GM06990 (cell line): ENCODE measurements at places on chromosomes 5 and 9.

- no peak for DNase-seq
Measured at GRCh38 chr9:93096811-93097382, 880 bp downstream of the CARD19 start.

DNA sequence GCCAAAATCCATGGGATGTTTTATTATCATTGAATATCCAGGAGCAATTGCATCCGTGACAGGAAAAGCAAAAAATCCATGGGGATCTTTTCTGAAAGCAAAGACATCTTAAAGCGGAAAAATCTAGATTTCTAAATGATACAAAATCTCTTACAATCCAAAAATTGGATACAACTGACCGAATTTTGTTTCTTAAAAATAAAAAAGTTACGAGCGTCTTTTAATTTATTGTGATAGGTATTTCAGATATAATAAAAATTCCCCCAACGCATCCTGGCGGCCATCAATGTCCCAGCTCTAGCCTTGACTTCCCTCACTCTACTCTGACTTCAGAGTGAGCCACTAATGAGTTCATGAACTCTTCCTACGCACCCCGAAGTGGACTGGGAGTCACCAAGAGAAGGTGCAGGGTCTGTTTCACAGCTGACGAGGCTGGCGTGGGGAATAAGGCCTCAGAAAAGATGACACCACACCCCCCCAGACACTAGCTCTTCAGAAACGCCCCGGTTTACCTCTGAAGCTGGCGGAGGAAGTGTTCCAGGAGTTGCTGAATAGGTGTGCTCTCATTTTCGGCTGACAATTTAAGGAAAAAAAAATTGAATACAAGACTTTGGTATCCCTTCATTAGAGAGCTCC lies 3.4 kb downstream of the BRD9 start:
- DNase-seq: no peak

- no peak for DNase-seq
Measured at GRCh38 chr5:6328173-6328572, 50.2 kb downstream of the MED10 start.

- DNase-seq: peak; percentile 98
Measured at GRCh38 chr5:77775790-77776553, at the start of gene TBCA. Gene TBCA, minus strand, starts transcription at chr5:77776339. Its CDS starts 82 bp downstream, at chr5:77776257.

DNA sequence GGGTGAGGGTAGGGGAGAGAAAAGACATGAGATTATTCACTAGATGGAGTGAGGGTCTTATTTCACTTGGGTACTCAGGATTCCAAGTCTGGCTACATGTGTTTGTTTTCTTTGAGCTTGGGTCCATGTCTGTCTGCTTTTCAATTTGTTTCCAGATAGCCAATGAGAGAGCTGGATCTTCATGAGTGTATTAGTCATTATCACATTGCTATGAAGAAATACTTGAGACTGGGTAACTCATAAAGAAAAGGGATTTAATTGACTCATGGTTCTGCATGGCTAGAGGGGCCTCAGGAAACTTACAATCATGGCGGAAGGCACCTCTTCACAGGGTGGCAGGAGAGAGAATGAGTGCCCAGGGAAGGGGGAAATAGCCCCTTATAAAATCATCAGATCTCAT lies 196.8 kb upstream of the TRIM32 start:
- no peak for DNase-seq

DNA sequence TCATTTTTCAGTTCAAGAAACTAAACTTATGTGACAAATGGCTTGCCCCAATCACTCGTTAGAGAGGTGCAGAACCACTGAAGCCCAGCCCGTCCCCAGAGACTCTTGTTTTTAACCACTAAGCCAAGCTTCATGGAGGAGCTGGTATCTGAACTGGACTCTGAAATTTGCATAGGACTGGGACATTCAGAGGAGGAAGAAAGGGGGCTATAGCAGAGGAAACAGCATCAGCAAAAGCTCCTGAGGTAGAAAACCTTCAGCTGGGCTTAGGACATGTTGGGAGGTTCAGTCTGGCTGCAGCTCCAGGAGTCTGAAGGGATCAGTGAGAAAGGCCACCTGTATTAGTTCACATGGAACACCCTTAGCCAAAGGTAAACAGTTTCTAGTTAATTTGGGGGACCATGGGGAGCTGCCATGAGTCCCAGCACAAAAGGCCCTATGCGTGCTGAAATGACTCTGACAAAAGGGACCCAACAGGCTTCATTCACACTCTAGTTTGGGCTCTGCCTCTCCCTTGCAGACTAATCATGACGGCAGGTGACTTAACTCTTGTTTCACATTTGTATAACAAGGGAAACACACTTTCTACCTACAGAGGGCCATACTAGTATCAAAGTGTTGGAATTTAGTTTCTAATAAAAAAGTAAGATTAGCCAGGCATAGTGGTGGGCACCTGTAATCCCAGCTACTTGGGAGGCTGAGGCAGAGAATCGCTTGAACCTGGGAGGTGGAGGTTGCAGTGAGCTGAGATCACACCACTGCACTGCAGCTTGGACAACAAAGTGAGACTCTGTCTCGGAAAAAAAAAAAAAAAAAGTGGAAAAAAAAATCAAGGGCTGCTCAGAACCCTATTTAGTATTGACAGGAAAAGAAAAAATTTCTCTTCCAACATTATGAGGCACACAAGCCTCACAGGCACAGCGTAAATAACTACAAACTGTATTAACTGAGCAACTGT lies 10.2 kb downstream of the FBXO10 start:
- DNase-seq: peak; percentile 66

GRCh38 chr9:81108821-81109220 lies 580.5 kb downstream of the TLE1 start:
- no peak for DNase-seq
